Choroid plexus epithelial cell (primary cell): ENCODE measurements at places on chromosomes 5 and 9.

DNA sequence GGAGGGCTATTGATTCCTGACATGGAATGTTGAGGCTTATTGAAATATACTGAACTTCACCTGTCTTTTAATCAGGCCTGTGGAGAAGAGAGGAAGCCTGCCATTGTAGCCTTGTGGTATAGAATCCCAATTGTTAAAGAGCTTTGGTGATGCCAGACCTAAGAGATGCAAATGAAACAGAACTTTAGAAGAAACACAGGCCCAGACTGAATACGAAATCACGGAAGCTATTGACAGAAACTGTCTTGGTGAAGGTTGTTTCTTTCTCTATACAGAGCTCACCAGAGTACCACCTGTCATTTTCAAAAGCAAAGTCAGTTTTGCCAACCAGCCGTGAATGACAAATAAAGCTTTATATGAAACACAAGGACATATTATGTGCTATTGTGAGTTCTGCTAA lies 660.3 kb downstream of the ISL1 start:
- DNase-seq, result no peak

DNA sequence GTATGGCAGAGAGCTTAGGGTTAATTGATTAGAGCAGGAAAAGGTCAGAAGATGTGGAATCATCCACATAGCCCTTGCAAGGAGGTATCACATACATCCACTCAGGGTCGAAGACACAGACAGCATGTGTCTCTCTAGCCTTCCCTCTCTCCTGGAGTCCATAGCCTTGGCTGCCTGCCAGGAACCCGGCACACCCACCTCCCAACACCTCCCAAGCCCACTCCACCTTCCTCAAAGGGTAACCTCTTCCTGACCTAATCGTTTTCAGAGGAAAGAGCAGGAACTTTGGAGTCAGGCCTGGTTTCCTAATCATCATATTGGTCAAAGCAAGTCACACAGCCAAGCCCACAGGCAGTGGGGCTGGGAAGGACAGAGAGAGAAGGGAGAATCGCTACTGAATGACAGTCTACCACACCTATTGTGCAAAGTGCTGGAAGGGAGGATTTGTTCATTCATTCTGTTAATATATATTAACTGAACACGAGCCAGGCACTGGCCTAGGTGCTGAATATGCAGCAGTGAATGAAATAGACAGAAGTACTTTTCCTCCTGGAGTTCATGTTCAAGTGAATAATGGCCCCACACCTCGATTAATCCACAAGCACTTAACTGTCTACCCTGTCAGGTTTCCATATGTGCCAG lies 107.8 kb downstream of the KCNIP1 start:
- peak; percentile 51 for DNase-seq

DNA sequence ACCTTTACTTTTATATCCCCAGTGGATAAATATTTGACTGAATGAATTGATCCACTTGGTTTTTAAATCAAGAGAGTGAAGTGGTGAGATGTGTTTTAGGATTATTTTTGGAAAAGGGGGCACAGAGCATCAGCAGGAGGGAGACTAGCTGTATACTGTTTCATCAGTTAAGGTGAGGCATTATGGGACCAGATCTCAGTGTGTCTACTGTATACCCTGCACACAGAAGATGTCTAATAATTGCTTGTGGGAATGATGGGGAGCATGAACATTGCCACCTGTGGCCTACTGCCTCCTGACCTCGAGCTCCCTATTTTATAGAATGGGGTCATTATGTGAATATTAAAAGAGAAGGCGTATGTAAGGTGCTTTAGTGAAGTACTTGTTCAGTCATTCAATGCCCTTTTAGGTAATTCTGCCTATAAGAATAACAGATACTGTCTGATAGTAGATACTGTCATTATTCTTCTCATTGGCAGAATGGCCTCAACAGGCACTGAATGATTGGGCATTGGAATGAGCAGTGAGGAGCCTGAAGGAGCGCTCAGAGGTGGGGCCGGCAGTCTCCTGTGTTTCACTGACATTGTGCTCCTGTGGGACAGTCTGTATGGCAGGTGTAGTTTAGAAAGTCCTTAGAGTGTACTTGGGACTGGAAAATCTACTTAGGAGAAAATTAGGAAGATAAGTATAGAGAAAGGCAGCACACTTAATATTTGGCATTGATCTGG lies 47.4 kb upstream of the FAM120AOS start:
- no peak for DNase-seq

DNA sequence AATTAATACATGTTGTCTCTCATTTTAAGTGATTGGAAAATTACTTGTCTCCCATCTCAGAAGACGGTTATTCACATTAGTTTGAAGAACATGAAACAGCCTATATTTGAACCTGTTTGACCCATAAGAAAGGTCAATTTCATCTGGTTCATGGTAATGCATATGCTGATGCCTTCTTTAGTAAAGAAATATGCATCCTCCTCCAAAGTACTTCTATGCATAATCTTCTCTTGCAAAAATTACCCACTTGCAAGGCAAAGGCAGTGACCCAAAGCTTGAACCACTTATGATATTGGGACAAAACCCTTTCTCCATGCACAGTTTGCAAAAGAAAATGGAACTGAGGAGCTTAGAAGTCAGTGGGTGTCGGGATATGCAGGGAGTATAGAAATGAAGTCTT lies 65.4 kb upstream of the IRX1 start:
- no peak for DNase-seq

DNA sequence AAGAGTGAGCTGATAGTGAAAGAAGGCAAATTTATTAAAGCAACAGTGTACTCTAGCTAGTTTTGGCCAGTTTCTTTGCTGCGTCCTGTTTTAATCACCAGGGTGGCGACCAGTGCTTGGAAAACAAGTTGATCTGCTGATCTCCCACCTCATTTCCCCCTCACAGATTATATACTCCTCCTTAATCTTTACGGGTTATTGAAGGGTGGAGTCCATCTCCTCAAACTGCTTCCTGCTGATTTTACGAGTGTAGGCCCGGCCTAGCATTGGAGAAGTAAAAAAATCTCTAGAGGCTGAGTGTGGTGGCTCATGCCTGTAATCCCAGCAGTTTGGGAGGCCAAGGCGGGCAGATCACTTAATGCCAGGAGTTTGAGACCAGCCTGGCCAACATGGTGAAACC lies 14.0 kb upstream of the CFAP95 start:
- no peak for DNase-seq

DNA sequence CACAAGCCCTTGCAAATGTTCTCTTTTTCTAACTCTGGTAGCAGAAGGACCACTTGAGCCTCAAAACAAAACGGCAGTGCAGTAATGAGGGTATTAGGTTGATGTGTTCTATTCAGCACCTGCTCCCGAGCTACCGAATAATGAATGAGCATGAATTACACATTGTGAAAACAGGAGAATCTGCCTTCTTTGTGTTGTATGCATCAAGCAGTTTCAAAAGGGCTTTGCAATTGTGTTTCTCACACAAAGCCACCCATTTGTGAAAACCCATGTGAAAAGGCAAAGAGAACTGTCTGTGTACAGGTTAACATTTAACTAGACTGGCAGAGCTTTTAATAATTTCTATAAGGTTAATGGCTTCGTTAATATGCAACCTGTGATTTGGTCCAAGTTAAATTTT lies 97.8 kb downstream of the STK32A start:
- no peak for DNase-seq

DNA sequence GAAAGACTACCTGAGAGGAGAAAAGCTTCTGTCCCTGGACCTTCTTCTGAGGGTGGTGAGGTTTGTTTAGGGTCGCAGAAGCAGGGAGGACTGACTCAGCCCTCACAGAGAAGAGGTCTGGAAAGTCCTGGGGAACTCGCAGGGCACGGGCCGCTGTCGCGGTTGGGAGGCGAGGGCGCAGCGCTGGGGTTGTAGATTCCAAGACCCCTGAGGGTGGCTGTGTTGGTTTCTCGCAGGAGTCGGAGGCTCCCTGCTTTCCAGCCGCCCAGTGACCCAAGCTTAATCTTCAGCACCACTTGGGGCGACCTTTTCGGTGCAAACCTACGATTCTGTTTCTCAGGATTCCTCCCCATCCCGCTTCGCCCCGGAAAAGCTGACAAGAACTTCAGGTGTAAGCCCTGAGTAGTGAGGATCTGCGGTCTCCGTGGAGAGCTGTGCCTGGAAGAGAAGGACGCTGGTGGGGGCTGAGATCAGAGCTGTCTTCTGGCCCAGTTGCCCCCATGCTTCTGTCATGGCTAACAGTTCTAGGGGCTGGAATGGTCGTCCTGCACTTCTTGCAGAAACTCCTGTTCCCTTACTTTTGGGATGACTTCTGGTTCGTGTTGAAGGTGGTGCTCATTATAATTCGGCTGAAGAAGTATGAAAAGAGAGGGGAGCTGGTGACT lies 482 bp downstream of the SLC27A6 start:
- no peak for DNase-seq

- DNase-seq, result peak; percentile 13
Measured at GRCh38 chr9:7366121-7366520, 433.5 kb downstream of the DMAC1 start.

GRCh38 chr9:137227054-137227852 lies at the start of gene RNF224:
TSS of gene RNF224 (plus strand) at chr9:137227502. CDS start at chr9:137228336, 834 bp downstream.
- DNase-seq, result peak; percentile 78

- peak; percentile 71 for DNase-seq
Measured at GRCh38 chr9:124754289-124754688, 16.8 kb downstream of the NR6A1 start.

DNA sequence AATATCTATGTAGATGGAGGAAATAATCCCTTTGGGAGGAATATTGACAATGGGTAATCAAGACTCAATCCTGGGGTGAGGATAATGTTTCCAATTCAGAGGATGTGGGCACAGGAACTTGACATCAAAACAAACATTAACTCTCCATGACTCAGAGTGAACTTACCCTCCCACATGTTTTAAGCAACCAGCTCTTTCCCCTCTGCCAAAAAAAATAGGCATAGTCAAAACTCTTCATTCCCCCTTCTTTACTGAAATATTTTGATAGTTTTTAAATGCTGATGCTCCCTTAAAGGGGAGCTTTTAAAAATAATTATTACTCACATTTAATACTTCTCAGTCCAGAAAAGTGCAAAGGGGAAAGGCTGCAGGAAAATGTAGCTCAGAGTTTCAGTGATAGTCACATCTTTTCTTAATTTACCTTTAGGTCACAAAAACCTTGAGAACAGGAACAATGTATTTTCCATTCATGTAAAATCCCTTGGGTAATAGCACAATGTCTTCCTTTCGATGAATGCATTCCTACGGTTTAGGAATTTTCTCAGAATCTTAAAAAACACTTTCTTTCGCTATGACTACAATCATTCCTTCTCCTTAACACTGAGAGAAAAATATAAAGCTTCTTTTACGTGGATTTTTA lies 298.4 kb upstream of the GRAMD2B start:
- DNase-seq, result peak; percentile 58

DNA sequence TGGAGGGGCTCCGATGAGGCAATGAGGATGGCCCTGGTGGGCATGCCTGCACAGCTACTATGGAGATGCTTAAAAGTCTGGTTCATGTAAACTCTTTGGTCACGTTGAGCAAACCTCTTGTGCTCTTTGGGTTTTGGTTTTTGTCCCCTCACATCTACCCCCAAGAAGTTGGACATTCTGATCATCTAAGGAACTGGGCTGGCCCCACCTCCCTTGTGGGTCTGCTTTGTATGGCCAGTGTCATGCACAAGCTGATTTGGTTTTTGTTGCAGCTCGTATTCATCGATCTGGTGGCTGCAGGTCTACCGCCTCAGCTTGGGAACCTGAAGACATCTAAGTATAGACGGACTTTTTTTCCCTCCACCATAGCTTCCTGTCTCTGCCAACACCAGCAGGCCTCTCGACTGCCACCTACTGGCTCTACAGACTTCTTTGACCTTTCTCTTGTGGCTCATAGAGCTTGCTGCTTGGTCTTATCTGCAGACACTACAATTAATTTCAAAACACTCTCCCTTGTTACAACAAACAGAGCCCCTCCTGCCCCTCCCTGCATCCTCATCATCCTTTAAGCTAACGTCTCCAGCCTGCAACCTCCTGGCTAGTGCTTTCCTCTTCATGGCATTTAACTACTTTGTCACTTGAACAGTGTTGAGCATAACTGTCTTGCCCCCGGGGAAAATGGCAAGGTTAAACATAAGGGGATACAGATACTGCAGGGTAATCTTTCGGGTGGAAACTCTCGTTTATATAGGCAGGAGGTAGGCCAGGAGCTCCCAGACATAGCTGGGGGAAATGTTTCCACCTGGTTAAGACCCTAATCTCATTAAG lies 34.5 kb downstream of the TSTD2 start:
- DNase-seq, result peak; percentile 93

DNA sequence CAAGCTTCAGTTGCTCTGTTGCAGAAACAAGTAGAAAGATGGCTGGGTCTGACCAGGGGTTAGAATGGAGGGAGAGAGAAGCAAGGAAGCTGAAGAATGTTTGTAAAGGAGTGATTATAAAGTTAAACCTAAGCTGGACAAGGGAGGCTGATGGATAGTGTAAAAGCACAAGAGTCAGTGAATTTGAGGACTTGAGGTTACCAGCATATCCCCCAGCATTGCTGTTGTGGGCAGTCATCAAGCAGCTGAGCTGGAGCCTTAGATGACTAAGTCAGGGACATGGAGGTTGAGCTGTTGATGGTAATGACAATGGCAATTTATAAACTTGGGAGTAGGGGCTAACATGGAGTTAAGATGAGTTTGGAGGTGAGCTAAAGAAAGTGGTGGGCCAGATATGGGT lies 131.5 kb downstream of the ERCC6L2 start:
- DNase-seq, result peak; percentile 15

- DNase-seq, result no peak
Measured at GRCh38 chr9:125246261-125246667, 5.1 kb upstream of the HSPA5 start.

DNA sequence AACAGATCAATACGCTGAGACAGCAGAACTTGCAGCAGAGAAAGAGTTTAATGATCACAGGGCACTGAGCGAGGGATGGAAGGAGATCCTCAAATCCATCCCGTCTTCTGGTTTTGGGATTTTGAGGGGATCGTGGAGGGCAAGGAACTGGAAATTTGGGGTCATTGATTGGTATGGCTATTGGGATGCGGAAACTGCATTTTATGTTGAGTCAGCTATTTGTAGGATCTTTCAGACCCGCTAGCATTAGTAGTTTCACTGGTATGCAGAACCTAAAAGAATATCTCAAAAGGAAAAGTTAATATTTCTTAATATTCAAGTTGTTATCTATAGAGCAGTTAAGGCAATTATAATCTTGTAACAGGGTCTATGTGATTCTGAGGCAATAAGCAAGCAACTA lies 771.7 kb upstream of the CTNND2 start:
- no peak for DNase-seq
